HuH-7 (cell line): ENCODE measurements at places on chromosomes 2 and 18.

DNA sequence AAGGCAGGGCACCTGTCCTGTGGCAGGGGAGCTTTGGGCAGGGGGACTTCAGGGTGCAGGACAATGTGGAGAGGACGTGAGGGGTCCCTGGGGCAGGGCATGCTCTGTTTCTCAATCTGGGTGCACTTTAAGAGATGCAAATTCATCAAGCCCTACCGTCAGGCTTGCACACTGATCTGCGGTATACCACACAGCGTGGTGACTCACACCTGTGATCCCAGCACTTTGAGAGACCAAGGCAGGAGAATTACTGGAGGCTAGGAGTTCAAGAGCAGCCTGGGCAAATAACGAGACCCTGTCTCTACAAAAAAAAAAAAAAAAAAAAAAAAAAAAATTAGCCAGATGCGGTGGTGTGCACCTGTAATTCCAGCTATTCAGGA, 10.2 kb upstream of the GPC1 start:
- no peak for DNase-seq

GRCh38 chr2:47935071-47935470, 28.8 kb upstream of the FBXO11 start:
- no peak for DNase-seq

DNA sequence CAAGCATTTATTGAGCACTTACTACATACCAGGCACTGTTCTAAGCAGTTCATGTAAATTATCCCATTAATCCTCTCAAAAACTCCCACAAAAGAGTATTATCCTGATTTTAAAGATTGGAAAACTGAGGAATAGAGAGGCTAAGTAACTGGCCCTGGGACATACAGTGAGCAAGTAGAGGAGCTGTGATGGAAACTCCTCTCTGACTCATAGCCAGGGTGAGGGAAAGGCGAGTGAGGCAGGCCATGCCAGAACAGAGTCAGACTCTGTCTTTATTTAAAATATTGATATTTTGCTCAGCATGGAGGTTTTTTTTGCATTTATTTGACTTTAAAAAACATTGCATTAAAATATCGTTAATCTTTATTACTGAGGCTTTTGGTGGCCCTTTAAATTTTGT, 208.0 kb downstream of the LOXHD1 start:
- DNase-seq = no peak

DNA sequence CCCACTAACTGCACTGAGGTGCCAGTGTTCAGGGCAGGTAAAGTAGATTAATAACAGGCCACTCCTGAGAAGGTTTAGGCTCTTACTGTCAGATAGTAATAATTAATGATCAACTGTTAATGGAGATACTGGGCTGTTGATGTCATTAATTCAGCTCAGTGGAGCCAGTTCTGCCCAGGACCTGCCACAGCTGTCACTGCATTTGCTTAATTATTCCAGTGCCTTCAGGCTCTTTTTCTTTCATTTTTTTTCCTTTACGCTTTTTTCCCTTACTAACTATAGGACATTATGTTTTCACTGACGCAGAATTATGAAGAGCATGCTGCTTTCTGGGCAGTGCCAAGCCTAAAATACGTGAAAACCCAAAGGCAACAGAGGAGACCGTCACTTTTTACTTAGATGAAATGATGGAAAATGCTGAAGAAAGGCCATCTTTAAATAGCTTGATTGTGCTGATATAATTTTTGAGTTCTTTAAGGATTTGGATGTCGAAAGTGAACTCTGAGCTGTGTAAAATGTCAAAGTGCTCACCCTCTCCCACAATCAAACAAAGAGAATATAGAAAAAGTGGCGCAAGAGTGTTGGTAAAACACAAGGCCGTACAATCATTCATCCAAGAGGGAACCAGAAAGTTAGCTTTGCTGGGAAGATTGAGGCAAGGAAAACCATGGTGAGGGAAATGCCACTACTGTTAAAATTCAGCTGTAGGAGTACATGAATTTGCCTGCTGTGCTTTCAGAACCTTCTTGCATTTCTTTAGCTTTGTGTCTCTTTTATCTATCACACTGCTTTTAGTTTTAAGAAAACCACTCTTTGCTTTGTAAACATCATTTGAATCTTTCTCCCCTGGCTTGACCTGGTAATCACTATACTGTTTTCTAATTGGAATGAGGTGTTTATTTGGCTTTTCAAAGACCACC, 192.0 kb upstream of the ZEB2 start:
- no peak for DNase-seq

GRCh38 chr18:74509856-74510769, 13.9 kb downstream of the CNDP2 start:
- DNase-seq = no peak
